ENCODE measurements at places on chromosomes 13 and 19. TPM values are rescaled to one million over a fixed set of nuclear protein-coding genes. Genes with fewer than 3 reads are reported as not detected.
A peak's percentile ranks its signal among the peaks of the same experiment; 100 is the strongest.

GRCh38 chr19:18701250-18701608 is 17.7 kb downstream of the CRTC1 start:
- no peak for DNase-seq

The FAM216B gene
- not detected for total RNA-seq

- DNase-seq = no peak
Measured at GRCh38 chr19:9793071-9793591, 24.6 kb upstream of the ZNF846 start.

DNA sequence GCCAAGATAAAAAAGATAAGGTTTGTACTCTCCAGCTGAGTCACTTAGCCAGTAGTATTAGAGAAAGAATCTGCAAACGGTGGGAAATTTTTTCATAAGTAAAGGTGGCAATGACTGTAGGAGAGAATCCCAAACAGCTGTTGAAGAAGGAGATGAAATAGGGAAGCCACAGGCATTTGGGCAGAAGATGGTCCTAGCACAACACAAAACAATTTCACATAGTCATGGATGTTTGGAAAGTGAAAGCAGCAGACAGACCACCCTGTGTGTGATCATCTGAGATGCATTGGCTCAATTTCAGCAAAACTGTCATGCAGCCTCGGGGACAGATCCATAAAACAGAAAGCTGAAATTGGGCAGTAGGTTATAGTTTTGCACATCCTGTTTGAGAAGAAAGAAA is 2832.4 kb downstream of the PCDH9 start:
- DNase-seq = no peak

The OR1I1 gene
- total RNA-seq = not detected

DNA sequence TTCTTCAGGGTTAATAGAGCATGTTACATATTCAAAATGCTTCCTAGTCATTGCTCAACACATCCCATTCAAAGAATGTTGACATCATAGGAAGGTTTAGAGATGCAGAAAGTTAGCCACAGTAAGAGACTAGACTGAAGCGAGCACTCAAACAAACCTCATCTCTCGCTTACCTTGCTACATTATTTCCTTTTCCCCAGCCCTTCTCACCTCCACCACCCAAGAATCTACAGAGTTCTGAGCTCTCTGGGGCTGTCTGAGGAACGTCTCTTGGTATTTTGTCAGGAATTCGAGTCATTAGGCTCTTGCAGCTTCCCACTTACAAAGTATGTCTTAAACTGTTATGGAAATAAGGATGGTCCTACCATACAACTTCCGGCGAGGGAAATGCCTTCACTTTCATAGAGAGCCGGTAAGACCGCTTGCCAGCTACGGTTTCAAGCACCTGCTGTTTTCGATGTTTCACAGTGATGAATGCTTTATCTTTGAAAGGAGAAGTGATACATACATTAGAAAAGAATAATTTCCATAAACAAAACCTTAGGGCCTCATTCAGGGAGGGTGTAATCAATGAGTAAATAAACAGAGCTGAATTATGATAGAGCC is 65.1 kb downstream of the FLT1 start:
- DNase-seq = peak; percentile 47

The FGF14 gene
- total RNA-seq = 0.80 TPM

The IZUMO2 gene
- total RNA-seq = 3.5 TPM

The ZNF541 gene
- 0.09 TPM for total RNA-seq

GRCh38 chr13:49566461-49566860 is 18.9 kb downstream of the RCBTB1 start:
- DNase-seq = no peak

The PBX4 gene
- total RNA-seq = 4.5 TPM

DNA sequence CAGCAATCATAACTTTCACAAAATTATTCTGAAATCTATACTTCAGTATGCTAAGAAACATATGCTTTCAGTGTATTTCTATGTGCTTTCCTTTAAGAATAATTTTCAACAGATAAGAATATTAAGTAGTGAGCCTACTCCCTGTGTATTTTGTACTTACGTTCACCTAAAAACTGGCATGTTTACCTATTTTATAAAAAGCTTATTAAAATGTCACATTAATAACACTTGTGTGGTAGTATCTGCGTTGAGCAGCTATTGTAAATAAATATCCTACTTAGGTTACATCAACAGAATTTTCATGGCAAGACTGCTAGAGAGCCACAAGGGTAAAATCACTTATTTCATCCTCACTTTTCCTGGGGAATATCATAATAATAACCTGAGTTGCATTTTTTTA is 113.4 kb upstream of the SLITRK5 start:
- DNase-seq = no peak

- DNase-seq = no peak
Measured at GRCh38 chr19:10655457-10656312, 1.5 kb downstream of the ILF3 start.

The CAPS gene
- 4.6 TPM for total RNA-seq

GRCh38 chr13:75803164-75803611 is 167.1 kb downstream of the LMO7 start:
- peak; percentile 55 for DNase-seq

GRCh38 chr13:57634839-57635165 is 3.3 kb downstream of the PCDH17 start:
- peak; percentile 30 for DNase-seq

GRCh38 chr19:37973666-37974065 is 66.7 kb downstream of the SIPA1L3 start:
- no peak for DNase-seq

- DNase-seq = no peak
Measured at GRCh38 chr19:42067315-42067888, 2.6 kb downstream of the GRIK5 start.

GRCh38 chr19:17311455-17312188 is 2.3 kb downstream of the DDA1 start:
- DNase-seq = no peak

DNA sequence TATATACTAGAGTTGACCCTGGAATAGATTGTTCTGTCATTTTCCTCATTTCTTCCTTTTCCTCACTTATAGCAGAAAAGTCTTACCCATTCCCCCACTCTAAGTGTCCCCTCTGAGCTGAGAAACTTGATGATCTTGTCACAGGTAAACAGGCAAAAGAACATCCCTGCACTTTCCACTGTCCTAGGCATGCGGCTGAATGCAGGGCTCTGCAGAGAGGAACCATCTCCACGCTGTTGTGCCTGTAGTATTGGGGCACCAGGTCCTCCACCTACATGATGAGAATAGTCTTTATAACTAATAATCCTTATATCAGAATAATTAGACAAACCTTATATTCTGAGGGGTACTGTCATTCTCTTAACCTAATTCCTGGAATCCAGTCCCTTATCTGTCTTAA is 211.3 kb downstream of the RBM26 start:
- DNase-seq = no peak

The SSC5D gene
- total RNA-seq = 1.8 TPM

DNA sequence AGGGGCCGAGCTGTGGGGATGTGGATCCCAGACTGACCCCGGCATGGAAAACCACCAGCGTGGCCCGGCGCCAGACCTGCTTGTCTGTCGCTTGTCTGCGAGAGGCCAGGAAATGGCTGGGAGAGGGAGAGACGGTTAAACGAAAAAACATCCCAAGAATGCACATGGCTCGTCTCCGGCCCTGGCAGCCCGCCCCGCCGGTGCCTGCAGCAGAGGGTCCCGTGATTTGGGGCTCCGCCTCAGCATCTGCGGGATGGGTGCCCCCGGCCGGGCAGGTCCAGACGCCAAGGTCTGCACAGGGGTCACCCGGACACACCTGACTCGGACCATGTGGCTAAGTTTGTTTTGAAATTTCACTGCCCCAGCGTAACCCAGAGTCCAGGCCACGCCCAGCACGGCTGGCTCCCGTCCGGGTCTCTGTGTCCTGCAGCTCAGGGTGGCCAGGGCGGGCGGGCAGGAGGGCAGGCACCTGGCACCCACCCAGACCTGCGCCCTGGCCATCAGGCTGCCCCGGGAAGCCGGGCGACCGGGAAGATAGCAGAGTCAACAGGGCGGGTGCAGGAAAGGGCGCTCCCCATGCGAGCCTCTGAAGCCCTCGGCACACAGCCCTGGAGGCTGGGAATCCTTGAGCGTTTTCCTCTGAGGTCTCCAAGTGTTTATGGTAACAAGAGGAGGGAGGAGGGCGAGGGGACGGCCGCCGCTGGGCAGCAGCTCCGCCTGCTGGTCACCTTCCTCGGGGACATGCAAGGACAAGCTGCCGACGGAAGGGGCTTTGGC is 103.2 kb downstream of the GADD45B start:
- peak; percentile 92 for DNase-seq

DNA sequence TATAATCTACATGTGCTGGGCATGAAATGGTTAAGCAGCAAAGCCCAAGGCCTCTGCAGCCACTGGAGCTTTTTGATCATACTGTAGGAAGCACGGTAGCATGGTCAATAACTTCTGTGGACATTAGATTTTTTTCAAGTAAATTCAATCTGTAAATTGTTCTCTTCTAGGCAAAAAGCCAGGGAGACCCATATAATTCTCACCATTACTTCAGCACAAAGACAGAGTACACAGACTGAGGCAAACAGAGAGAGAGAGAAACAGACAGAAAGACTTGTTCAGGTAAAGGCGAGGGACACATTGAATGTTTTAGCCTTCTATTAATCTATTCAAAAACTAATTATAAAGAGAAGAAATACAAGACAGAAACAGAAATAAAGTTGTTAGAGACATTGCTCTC is 349.4 kb downstream of the RFC3 start:
- DNase-seq = no peak

DNA sequence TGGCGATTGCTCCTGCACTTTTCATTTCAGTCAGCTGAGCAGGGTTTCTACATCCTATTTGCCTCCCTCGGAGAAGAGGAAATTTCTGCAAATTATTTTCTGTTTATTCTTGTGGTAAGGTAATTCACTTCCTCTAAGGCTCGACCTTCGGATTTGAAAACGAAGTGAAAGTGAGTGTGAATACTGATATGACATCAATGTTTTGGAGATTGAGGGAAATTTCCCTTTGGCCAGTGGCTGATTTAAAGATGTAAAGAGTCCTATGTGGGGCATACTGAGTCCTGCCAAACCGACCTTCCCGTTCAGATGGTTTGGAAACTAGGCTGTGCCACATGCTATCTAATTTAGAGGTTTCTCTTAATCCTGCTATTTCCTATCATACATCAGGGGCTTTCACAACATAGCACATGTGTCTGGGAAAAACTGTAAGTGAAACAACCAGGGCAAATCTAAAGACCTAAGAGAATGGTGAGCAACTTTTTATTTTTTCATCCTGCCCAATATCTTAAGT is 112.3 kb downstream of the POSTN start:
- no peak for DNase-seq

DNA sequence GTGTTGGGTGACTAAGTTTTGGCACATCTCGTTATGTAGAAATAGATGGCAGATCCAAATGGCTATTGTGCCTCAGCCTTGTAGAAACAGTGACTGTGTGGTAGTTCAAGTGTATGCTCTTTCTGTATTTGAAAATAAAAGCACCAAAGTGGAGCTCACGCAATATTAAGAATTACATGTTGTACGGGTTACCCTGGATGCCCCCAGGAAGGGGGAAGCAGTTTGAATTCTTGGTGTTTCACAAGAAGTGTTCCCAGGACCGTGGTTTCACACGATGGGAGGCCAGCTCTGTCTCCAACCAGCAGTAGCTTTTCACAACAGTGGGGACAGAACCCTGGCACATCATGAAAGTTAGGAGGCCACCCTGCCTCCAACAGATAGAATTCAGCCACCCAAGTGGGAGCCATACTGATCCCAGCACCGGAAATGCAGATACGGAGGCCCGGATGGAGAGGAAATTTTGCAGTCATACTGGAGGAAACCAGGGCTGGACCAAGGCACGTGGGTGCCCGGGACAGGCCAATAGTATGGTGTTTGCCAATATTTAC is 8.9 kb downstream of the FLT1 start:
- DNase-seq = no peak

- no peak for DNase-seq
Measured at GRCh38 chr13:98504371-98504963, 72.4 kb downstream of the STK24 start.

The ZNF808 gene
- 47.1 TPM for total RNA-seq
